ENCODE measurements at places on chromosomes 11 and 22. TPM values are rescaled to one million over a fixed set of nuclear protein-coding genes. Genes with fewer than 3 reads are reported as not detected.

DNA sequence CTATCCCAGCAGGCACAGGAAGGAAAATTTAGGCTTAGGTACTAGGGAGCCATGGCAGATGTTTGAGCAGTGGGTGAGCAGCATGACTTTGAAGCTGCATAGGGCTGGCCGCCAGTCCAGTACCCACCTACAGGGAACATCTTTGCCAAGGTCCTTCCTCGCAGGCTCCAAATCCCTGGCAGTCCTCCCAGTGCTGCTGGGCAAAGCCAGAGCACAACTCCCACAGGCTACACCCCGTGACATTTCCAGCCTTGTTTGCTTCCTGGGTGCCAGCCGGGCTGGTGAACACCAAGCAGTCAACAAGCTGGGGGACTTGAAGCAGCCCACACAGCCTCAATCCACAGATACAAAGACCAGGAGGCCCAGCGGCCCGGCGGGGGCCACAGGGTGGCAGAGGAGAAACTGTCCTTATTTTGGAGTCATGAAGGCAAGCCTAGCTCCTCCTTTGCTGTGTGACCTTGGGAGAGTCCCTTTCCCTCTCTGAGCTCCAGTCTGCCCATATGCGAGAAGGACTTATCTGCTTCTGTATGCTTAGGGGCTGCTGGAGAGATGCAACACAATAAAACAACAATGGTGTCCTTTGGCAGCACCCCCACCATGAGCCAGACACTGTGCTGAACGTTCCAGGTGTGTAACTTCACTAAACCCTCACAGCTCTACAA lies 28.0 kb downstream of the TPST2 start:
- no peak overlapping the region for H3K27ac ChIP-seq
- no peak for DNase-seq
- peaks cover 17% of the 10 kb centered on the region for H3K4me1 ChIP-seq

- H3K27ac ChIP-seq: no peak overlapping the region
- H3K4me3 ChIP-seq: no peak overlapping the region
- DNase-seq: peak; percentile 64
- H3K27me3 ChIP-seq: peaks cover 4% of the 10 kb centered on the region
Observed at GRCh38 chr11:2440646-2441045, 3.7 kb downstream of the TRPM5 start.

Gene APOA5
- total RNA-seq: not detected

DNA sequence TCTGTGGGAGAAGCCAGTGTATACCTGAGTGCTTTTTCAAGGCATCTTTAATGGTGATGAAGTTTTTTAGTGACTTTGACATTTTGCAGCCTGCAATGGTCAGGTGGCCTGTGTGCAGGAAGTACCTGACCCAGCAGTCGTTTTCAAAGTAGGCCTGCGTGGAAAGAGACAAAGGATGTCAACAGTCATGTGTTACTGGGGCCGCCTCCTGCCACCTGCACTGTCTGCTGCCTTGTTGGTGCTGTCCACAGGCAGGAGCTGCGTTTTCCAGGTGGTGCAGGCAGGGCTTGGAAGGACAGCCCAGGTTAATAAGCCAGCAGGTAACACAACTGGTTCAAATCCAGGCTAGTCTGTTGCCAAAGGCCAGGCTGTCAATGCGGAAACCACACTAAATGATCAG lies 26.5 kb upstream of the NAP1L4 start:
- H3K27me3 ChIP-seq: no peaks in the 10 kb centered on the region
- peaks cover 70% of the 10 kb centered on the region for H3K36me3 ChIP-seq
- no peak overlapping the region for H3K27ac ChIP-seq
- no peak overlapping the region for H3K4me3 ChIP-seq
- H3K4me1 ChIP-seq: no peaks in the 10 kb centered on the region
- no peak for DNase-seq

DNA sequence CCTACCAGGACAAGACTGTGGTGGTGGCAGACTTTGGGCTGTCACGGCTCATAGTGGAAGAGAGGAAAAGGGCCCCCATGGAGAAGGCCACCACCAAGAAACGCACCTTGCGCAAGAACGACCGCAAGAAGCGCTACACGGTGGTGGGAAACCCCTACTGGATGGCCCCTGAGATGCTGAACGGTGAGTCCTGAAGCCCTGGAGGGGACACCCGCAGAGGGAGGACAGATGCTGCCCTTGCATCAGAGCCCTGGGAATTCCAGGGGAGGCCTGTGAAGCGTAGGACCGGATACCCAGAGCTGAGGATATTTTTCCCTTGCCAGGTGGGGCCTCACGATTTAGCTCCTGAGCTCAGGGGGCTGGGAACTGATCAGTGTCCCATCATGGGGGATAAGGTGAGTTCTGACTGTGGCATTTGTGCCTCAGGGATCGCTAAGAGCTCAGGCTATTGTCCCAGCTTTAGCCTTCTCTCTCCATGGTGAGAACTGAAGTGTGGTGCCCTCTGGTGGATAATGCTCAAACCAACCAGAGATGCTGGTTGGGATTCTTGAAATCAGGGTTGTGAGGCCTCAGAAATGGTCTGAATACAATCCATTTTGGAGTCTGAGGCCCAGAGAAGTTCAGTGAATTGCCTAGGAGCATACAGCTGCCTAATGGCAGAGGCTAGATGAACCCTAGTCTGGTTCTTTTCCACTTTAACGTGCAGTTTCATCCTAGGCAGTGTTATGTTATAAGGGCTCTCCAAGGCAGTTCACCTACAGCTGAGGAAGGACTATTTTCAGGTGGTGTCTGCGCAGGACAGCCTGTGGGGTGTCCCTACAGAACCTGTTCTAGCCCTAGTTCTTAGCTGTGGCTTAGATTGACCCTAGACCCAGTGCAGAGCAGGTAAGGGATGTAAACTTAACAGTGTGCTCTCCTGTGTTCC lies 19.5 kb downstream of the PIK3IP1 start:
- H3K27me3 ChIP-seq: no peaks in the 10 kb centered on the region
- peak overlapping the region; percentile 30 for H3K27ac ChIP-seq
- peaks cover 7% of the 10 kb centered on the region for H3K4me1 ChIP-seq
- no peak overlapping the region for H3K4me3 ChIP-seq

DNA sequence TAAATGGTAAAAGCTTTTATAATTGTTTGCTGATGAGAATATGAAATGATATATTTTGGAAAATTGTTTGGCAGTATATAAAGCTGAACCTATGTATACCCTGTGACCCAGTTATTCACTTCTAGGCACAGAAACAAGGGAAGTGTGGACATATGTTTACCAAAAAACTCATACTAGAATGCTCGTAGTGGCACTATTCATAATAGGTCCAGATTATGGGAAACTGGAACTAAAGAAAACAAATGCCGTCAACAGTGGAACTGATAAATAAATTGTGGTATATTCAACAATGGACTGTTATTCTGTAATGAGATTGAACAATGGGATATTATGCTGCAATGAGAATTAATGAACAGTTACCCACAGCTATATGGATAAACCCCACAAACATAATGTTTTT lies 32.8 kb downstream of the CSTPP1 start:
- H3K4me3 ChIP-seq: no peak overlapping the region
- H3K4me1 ChIP-seq: no peaks in the 10 kb centered on the region
- no peaks in the 10 kb centered on the region for H3K36me3 ChIP-seq

Measured in upper lobe of right lung (tissue), 1 donor.